ENCODE measurements at places on chromosomes 4 and X.
A peak's percentile ranks its signal among the peaks of the same experiment; 100 is the strongest.

- no peak for DNase-seq
Observed at GRCh38 chr4:146398404-146398803, 123.3 kb downstream of the SLC10A7 start.

GRCh38 chrX:135114392-135114791, 5.9 kb downstream of the ETDB start:
- DNase-seq = no peak

- DNase-seq = peak; percentile 56
Observed at GRCh38 chr4:663438-664428, 10.3 kb downstream of the ATP5ME start.

- DNase-seq = no peak
Observed at GRCh38 chr4:153439831-153440230, 26.3 kb upstream of the TMEM131L start.

DNA sequence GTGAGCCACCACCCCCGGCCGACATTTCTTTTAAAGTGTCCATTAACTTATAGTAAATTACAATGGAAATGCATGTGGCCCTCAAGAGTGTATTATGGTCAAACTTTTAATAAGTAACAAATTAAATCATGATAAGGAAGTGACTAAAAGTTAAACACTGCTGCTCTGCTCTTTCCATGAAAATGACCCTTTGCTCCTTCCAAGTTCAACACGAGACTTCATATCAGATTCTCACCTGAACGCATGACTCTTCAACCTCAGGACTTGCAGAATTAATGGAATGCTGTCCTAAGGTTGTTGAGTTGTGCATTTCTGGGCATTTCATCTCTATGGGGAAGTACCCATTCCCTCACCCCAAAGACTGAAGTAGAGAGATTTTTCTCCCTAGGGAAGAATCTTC, 27.1 kb downstream of the AWAT2 start:
- no peak for DNase-seq

DNA sequence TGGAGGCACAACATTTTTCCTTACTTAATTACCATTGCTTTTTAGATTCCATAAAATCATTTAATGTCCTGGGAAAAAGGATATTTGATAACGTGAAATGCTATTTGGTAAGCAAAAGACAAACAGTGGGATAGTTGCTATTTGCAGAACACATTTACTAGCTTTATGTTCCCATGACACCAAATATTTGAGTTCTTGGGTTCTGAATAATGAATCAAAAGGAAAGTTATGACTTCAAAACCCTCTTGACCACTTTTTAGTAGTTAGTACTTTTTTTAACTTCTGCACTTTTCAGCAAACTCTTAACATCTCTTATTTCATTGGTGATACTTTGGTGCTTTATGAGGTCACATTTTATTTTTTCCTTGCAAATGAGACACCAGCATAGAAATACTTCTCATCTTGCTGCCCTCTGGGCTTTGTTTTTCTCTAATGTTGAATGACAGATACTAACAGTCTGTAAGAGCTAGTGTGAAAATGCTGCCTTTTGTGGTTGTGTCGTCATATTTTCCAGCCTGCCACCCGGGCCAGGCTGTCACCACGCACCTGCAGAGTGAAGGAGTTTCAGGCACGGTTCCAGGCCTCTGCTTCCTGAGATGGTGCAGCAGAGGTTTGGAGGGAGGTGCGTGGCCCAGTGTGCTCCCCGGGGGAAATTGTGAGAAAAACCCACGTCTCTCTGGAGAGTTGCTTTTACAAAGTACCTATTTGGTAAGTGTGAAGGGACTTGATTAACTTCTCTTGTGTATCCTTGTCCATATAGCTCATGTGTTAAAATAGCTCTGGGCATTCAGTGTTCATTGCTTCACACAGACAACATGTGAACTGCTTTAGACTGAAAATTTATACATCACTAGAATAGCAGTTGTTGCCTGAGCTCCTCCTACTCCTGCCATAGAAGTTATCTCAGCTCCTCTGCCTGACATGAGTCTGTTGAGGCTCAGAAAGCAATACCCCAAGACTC, 34.7 kb downstream of the MSL3 start:
- DNase-seq = peak; percentile 51

DNA sequence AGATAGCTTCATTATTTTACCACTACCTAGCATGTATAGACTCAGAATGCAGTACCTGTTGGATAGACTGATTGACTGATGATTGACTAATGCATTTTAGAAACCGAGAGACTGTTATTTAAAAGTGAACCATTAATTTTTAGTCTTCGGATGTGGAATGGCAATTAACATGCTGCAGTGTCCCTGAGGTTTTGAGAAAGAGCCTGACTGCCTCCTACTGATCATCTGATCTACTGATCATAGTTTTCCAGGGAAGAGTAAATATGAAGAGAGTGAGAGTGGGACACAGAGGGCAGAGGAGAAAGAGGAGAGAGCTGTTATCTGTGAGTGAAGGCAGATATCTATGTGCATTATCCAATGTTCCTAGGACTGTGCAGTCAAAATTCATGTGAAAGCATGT, 764.7 kb downstream of the TRIML1 start:
- no peak for DNase-seq

DNA sequence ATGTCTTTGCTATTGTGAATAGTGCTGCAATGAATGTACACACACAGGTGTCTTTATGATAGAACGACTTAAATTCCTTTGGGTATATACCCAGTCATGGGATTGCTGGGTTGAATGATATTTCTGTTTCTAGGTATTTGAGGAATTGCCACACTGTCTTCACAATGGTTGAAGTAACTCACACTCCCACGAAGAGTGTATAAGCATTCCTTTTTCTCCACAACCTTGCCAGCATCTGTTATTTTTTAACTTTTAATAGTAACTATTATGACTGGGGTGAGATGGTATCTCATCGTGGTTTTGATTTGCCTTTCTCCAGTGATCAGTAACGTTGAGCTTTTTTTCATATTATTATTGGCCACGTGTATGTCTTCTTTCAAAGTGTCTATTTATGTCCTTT, 17.6 kb upstream of the DCUN1D4 start:
- DNase-seq = no peak

DNA sequence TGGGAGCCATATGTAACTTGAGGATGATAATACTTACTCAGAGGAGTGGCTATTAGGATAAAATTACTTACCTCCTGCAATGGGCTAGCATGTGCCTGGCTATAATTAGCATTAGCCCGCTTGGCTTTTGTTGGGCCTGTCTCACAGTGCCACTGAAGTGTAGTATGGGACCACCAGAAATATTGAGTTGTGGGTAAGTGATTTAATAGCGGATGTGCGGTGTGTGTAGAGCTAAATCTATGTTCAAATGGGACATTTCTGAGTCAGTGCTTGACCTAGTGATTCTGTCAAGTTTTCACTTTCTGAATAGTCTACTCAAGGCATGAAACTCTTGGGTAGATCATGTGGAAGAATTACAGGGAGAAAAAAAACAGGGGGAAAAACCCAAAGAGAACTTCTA, 3.5 kb upstream of the CLNK start:
- DNase-seq = no peak

GRCh38 chrX:42714981-42715700, 62.8 kb downstream of the PPP1R2C start:
- peak; percentile 1 for DNase-seq

DNA sequence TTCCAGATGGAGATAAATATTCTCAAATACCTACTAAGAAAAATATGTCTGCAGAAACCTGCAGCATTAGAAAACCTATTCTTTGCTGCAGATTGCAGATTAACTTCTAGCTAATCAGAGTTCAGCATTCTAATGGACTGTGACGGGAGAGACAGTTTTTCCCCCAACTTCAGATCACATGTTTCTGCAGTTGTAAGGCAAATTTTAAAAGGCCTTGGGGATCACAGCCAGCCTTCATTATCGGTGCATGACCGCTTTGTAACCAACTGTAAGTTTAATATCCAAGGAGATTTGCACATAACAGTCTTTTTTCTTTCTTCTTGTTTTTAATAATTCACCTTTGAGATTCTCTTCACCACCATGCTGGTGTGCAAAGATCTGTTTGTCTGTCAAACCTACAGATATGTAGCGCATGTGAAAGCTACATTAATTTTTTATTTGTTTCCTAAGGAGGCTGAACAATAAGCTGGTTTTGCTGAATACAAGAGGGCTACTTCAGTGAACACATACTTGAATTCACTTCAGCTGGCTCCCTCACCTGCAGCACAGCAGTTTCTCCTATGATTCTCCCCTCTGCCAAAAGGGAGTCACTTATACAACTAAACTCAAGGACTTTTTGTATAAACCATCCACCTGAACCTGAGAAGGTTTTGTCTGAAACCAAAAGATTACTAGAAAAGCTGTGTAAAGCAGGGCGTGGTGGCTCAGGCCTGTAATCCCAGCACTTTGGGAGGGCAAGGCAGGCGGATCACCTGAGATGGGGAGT, 488.5 kb downstream of the RPA4 start:
- DNase-seq = no peak

GRCh38 chrX:13000301-13000811, 25.4 kb downstream of the TMSB4X start:
- DNase-seq = no peak

- DNase-seq = no peak
Observed at GRCh38 chrX:40543661-40544328, 37.0 kb upstream of the ATP6AP2 start.

DNA sequence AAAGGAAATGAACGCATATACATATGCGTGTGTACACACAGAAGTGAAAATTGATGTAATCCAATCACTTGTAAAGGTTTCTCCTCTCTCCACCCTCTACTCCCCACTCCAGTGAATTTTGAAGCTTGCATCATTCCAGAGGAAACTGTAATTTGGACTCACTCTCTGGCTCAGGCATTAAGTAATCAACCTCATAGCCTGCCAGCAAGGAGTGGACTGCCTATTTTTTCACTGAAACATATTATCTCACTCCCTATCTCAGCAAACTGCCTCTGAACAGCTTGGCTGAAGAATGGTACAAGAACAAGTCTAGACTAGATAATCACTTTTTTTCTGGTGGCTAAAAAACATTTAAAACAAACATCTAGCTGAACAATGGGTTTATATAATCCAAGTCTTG, 124.2 kb downstream of the C4orf51 start:
- DNase-seq = no peak

GRCh38 chr4:15163284-15163645, 161.0 kb downstream of the CPEB2 start:
- no peak for DNase-seq

- DNase-seq = no peak
Observed at GRCh38 chr4:21890231-21890630, 58.3 kb downstream of the KCNIP4 start.

GRCh38 chrX:23511793-23512192, 155.5 kb upstream of the PRDX4 start:
- no peak for DNase-seq

DNA sequence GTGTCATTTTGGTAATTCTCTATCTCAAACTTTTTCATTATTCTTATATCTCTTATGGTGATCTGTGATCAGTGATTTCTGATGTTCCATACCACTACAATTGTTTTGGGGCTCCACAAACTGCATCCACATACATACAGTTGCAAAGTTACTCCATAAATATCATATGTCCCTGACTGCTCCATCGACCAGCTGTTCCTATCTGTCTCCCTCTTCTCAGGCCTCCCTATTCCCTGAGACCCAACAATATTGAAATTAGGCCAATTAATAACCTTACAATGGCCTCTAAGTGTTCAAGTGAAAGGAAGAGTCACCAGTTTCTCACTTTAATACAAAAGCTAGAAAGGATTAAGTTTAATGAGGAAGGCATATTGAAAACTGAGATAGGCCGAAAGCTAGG, 108.7 kb downstream of the ANAPC10 start:
- no peak for DNase-seq

DNA sequence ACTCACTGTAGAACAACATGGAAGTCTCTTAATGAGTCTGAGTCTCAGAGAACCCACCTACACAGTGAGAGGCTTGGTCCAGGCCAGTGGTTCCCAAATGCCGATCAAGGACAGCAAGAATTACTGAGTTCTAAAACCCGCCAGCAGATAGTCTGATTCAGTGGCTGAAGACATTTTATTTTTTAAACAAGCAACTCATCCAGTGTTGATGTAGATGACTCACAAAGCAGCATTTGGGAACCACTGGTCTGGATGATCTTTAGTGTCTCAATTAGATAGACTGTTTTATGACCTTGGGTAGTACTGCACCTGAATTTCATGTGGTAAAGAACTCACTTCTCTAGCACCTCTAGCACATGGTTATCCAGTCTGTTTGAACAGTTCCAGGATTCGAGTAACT, 193.6 kb downstream of the FBXW7 start:
- no peak for DNase-seq

- no peak for DNase-seq
Observed at GRCh38 chrX:40380655-40381488, 199.9 kb upstream of the ATP6AP2 start.

DNA sequence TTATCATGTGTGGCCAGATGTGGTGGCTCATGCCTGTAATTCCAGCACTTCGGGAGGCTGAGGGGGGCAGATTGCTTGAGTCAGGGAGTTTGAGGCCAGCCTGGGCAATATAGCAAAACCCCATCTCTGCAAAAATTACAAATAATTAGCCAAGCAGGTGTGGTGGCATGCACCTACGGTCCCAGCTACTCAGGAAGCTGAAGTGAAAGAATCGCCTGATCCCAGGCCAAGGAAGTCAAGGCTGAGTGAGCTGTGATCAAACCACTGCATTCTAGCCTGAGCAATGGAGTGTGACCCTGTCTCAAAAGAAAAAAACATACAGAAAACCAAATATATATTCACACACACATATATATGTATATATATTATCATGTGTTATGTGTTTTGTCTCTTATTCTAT, 15.0 kb downstream of the APELA start:
- DNase-seq = no peak

GRCh38 chr4:141102367-141102766, 30.9 kb downstream of the RNF150 start:
- no peak for DNase-seq

DNA sequence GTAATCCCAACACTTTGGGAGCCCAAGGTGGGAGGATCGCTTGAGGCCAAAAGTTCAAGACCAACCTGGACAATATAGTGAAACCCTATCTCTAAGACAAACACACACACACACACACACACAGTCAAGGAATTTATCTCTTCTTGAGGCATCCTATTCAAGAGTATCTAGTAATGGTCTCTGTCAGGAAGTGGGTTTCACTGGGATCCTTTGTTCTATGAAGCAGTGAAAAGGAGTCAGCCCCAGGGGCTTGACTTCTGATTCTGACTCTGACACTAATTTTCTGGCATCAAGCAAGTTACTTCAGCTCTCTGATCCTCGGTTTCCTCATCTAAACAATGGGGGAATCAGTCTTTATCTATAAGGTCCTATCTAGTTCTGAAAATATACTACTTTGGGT, 34.8 kb downstream of the UTP14A start:
- no peak for DNase-seq

DNA sequence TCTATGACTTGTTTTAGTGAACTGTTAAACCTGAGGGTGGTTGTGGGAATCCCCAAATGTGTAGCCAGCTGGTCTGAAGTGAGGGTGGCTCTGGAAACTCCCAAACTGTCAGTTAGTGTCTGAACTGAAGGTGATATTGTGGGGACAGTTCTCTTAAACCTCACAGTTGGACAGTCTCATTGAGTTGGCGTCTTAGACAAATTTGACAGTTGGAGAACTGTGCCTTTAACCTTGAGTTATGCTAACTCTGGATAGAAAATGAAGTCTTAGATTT, 20.7 kb upstream of the CTSO start:
- DNase-seq = no peak

Data from stimulated activated CD8-positive, alpha-beta memory T cell treated with anti-CD3 and anti-CD28 coated beads, Interleukin-4, amount 100 ng/mL, for 4 hours (primary cell).